Immature natural killer cell (primary cell): ENCODE measurements at places on chromosomes 6 and 20. TPM values are rescaled to one million over a fixed set of nuclear protein-coding genes. Genes with fewer than 3 reads are reported as not detected.

ITPR3 gene
- polyA plus RNA-seq: 7.2 TPM

CALHM5 gene
- polyA plus RNA-seq: not detected

NHLRC1 gene
- 1.6 TPM for polyA plus RNA-seq

RAET1G gene
- not detected for polyA plus RNA-seq

ENPP3 gene
- 0.25 TPM for polyA plus RNA-seq

SLC12A5 gene
- 1.0 TPM for polyA plus RNA-seq

MUC21 gene
- not detected for polyA plus RNA-seq

SIRPB1 gene
- 1.7 TPM for polyA plus RNA-seq

CNR1 gene
- polyA plus RNA-seq: not detected

BPIFA1 gene
- not detected for polyA plus RNA-seq

RAB23 gene
- 0.94 TPM for polyA plus RNA-seq

PHACTR3 gene
- not detected for polyA plus RNA-seq

RFX6 gene
- not detected for polyA plus RNA-seq

ANGPT4 gene
- polyA plus RNA-seq: not detected

TRIM10 gene
- not detected for polyA plus RNA-seq

BEND6 gene
- polyA plus RNA-seq: 0.29 TPM

DDO gene
- polyA plus RNA-seq: not detected

SAMD3 gene
- 208 TPM for polyA plus RNA-seq

OXT gene
- polyA plus RNA-seq: not detected

OVOL2 gene
- polyA plus RNA-seq: not detected

KHDC1L gene
- polyA plus RNA-seq: 0.77 TPM

TGM2 gene
- not detected for polyA plus RNA-seq

CST1 gene
- polyA plus RNA-seq: not detected

LY6G5C gene
- 9.7 TPM for polyA plus RNA-seq

MTFR2 gene
- polyA plus RNA-seq: not detected

DCDC2 gene
- not detected for polyA plus RNA-seq

CDH22 gene
- not detected for polyA plus RNA-seq

SLC2A4RG gene
- 3.6 TPM for polyA plus RNA-seq

AKIRIN2 gene
- polyA plus RNA-seq: 42.0 TPM

TDP2 gene
- 49.7 TPM for polyA plus RNA-seq

CST2 gene
- polyA plus RNA-seq: not detected

C6orf132 gene
- polyA plus RNA-seq: 0.06 TPM

IRAK1BP1 gene
- polyA plus RNA-seq: 1.1 TPM

MTHFD1L gene
- 0.79 TPM for polyA plus RNA-seq

TEAD3 gene
- polyA plus RNA-seq: not detected

HNF4A gene
- polyA plus RNA-seq: not detected

PROKR2 gene
- not detected for polyA plus RNA-seq

GJE1 gene
- not detected for polyA plus RNA-seq

MYCT1 gene
- polyA plus RNA-seq: 0.30 TPM

SLC17A4 gene
- not detected for polyA plus RNA-seq

PLG gene
- not detected for polyA plus RNA-seq
